ENCODE measurements at places on chromosomes 3 and 15.

GRCh38 chr3:148950806-148951205, 40.5 kb upstream of the GYG1 start:
- peak; percentile 8 for DNase-seq

DNA sequence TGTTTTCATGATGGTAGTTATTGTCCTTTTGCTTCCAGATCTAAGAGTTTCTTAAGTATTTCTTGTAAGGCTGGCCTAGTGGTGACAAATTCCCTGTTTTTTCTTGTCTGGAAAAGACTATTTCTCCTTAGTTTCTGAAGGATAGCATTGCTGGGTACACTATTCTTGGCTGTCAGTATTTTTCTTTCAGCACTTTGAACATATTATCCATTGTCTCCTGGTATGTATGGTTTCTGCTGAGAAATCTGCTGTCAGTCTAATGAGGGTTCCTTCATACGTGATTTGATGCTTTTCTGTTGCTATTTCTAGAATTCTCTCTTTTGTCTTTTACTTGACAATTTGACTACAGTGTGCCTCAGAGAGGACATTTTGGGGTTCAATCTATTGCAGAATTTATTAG, 134.3 kb downstream of the CGGBP1 start:
- DNase-seq, result peak; percentile 5

DNA sequence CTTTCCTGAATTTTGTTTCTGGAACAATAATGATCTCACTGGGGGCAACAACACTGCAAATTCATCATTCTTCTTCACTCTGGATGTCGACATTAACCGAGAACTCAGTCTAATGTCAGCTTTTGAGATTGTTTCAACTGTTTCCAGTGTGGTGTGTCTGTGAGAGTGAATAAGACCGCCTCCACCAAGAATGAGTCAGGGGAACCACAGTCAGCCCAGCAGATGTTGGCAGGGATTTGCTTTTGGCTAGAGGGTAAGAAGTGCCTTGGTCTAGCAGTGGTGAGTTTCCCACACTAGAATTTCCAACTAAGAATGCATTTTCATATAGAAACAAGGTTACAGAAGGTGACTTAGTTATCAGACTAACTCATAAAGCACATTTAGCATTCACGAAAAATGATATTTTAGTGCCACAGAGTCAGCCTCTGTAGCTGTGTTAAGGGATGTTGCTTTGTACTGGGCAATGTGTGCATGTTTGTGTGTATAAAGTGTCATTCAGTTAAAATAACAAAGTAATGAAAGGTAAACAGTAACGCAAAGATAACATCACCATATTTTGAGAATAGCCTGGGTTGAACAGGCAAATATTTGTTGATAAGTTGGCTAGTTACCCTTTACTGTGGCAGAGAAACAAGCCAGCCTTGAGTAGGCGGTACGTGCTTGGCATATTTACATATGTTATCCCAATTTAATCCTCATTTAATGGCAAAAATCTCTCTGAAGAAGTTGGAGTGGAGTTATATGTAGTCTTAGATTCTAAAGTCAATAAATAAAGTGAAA, 33.8 kb downstream of the DRD3 start:
- no peak for DNase-seq

- DNase-seq, result no peak
Measured at GRCh38 chr3:172627057-172627809, 83.6 kb downstream of the NCEH1 start.

GRCh38 chr3:107969994-107970819, 120.6 kb downstream of the CD47 start:
- DNase-seq, result no peak

- DNase-seq, result no peak
Measured at GRCh38 chr3:127488740-127489139, 101.8 kb downstream of the TPRA1 start.

DNA sequence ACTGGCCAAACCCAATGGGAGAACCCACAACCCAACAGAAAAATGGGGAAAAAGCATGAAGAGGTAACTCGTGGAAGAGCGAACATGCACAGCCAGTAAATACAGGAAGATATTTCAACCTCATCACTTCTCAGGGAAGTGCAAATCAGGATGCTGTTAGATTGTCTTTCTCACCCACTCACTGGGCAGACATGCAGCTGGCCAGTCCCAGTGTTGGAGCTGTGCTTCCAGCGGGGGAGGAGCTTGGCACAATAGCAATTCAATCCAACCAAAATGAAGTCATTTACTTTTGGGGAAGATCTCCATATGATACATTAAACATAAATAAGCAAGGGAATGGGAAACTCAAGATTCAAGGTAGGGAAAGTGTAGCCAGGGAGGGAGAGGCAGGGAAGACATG, 12.1 kb downstream of the WNT7A start:
- DNase-seq, result no peak

- no peak for DNase-seq
Measured at GRCh38 chr3:69174871-69175737, 52.7 kb upstream of the LMOD3 start.

DNA sequence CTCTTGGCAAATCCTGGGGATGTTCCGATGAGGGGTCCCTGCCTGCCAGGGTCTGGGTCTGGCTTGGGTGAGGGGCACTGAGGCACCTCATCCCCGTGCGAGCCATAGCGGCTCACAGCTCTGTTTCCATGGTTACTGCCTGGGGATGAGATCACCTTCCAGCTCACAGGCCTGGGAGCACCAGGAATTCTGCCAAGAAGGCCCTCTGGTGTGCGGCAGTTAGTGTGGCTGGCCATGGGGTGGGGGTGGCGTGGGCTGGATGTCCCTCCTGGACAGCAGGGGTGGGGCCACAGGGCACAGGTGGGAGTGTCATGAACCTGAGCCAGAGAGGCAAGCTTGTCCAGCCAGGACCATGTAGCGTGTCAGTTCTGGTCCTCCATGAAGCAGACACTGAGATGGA, 22.1 kb upstream of the PRR23E start:
- no peak for DNase-seq

GRCh38 chr15:51367322-51367976, 26.0 kb downstream of the GLDN start:
- DNase-seq, result no peak

DNA sequence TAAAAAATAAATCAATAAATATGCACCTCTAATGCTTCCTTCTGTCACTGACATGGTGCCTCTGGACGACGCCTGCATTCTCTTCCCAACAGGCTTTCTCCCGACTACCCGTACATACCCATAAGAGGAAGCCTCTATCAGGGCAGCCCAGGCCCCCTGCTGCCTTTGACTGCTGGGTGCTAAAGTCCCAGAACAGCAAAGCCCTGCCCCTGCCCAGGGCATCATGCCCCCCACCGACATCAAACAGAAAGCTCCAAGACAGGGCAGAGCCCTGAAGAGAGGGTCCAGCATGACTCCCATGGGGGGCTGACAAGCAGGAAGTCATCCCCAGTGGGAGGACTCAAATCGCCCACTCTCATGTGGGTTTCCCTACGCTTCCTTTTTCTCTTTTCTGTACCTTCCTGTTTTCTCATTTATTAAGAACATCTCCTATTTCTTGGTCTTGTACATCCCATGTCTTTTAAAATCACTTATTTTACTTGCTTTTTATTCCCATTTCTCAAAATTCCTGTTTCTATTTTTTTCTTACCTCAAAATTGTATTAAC, 23.4 kb downstream of the XPC start:
- DNase-seq, result peak; percentile 25

DNA sequence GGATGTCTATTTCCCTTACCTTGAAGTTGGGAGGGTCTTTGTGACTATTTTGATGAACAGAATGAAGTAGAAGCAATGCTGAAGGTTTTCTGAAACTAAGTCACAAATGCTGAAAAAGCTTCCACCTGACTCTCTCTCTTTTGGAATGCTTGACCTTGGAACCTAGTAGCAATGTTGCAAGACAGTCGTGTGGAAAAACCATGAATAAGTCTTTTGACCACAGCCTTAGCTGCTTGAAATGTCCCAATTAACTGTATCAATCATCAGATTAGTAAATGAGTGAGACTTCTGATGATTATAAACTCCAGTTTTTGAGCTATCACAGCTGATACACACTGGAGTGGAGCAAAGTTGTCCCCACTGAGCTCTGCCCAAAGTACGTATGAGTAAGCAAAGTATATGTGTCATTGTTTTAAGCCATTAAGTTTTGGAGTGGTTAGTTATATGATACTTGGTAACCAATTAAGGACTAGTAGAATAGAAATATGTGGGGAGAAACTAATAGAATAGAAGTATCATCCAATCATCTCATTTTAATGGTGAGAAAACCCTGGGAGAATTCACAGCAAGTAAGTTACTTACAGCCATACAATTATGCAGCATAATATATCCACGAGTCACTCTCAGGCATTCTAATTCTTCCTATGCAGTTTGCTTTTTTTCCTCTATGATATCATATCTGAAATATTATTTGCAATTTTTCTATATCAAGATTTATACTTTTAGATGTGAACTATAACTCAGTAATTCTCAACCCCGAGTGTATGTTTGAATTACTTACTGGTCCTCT, 1010.6 kb downstream of the ROBO2 start:
- DNase-seq, result no peak

DNA sequence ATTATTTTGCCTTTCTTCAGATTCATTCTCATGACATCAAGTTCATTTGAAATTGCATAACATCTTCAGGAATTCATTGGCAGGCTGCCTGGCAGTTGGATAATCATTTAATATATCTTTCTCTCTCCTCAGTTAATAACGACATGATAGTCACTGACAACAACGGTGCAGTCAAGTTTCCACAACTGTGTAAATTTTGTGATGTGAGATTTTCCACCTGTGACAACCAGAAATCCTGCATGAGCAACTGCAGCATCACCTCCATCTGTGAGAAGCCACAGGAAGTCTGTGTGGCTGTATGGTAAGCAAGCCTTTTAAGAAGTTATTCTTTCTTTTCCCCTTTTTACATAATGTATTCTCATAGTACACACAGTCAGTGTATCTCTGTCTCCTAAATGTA, 38.2 kb downstream of the TGFBR2 start:
- DNase-seq, result peak; percentile 67

DNA sequence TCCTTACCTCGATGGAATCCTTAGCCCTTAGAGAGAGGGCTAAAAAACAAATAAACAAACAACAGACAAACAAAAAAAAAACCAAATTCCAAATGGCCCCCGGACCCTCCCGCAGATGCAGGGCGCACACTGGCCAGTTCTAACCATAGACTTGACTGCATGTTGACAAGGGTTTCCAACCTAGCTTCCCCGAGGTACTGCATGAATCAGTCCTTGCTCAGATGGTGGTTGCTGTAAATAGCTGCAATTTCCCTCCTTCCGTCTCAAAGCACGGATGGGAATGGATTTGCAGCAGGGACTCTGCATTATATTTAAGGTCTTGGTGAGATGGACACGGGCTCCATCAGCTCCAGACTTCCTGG, 162.8 kb downstream of the CD47 start:
- DNase-seq, result no peak

- DNase-seq, result no peak
Measured at GRCh38 chr3:2036076-2036475, 62.6 kb upstream of the CNTN4 start.

DNA sequence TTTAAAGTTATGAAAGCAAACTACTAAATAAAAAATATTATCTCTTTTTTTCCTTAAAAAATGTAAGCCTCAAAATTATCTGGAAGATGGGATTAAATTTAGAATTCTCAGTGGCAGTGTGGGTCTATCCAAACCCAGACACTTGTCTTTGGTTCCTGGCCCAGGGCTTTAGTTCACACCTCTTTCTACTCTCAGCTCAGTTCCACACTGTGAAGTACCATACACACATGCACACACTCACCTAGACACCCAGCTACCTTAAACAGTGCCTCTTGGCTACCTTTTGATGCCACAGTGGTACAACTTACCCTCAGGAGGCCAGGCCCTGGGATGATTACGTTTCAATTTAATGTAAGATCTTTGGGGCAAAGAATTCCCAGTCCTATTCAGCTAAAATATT, 51.0 kb upstream of the TSC22D2 start:
- no peak for DNase-seq

GRCh38 chr15:37823601-37824275, 110.7 kb upstream of the TMCO5A start:
- no peak for DNase-seq

GRCh38 chr15:76339305-76340197, 3.0 kb downstream of the ISL2 start:
- peak; percentile 43 for DNase-seq

DNA sequence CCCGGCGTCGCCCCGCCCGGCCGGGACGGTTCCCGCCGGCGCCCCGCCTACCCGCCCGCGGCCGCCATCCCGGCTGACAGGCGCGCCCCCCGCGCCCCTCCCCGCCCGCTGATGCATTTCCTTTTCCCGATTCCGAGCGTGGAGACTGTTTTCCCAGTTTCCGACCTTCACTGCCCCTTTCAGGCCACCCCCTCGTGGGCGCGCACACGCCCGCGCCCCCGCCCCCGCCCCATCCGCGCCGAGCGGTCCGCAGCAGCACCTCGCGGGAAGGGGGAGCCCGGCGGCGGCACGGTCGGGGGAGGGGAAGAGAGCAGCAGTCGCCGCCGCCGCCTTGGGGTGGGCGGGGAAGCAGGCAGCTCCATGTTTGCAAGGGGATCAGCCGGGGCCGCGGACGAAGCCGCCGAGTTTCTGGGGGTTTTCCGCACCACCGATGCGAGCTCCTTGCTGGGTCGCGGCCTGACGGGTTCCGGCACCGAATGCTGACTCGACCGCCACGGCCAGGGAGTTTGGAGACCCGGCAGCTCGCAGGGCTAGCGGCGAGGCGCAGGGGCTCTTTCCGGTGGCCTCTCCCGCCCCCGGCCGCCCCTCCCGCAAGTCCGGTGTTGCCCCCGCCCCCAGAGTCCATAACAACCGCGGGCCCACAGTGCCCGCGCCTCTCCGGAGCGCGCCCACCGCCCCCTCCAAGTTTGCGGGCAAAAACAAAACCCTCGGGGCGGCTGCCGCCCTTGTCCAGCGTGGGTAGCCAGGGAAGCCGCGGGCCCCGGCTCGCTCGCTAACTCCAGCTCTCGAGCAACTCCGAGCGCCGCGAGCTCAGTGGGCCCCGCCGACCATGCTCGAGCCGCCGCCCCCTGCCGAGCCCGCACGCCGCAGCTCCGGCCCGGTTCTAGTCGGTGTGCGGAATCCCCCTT, 3.2 kb upstream of the SIN3A start:
- DNase-seq, result no peak

DNA sequence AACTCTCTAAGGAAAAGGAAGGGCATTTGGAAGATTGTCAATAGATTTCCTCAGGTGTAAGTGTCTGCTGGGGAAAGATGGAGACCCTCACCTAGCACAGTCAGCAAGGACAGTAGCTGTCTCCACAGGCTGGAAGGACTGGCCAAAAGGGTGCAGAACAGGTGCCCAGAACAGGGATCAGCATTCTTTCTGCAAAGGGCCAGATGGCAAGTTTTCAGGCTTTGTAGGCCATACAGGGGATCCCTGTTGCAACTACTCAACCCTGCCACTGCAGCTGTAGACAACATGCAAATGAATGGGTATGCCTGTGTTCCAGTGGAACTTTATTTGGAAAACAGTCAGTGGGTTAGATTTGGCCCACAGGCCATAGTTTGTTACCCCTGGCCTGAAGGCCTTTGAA, 8.1 kb downstream of the AGBL1 start:
- DNase-seq, result no peak

DNA sequence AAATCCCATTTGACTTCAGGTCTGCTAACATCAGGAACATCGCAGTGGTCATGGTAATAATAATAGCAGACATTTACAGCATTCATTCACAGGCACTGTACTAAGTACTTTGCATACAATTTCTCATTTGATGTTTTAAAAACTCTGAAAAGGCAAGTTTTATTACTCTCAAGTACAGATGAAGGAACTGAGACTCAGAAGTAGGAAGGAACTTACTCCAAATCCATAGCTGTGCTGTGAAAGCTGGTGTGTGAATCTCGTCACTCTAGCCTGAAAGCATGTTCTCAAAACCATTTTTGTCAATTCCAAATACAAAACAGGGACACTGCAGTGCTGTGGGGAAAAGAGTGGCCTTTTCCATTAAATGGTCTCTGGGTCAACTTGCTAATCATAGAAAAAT, 179.9 kb downstream of the FAM43A start:
- no peak for DNase-seq

- no peak for DNase-seq
Measured at GRCh38 chr3:111035316-111035715, 36.3 kb upstream of the NECTIN3 start.

Data from Kasumi-1 (cell line).